ENCODE measurements at places on chromosomes 2 and 18.
A peak's percentile ranks its signal among the peaks of the same experiment; 100 is the strongest.

- DNase-seq = no peak
These were observed 299.6 kb downstream of the NDUFA10 start for GRCh38 chr2:239725551-239725890.

DNA sequence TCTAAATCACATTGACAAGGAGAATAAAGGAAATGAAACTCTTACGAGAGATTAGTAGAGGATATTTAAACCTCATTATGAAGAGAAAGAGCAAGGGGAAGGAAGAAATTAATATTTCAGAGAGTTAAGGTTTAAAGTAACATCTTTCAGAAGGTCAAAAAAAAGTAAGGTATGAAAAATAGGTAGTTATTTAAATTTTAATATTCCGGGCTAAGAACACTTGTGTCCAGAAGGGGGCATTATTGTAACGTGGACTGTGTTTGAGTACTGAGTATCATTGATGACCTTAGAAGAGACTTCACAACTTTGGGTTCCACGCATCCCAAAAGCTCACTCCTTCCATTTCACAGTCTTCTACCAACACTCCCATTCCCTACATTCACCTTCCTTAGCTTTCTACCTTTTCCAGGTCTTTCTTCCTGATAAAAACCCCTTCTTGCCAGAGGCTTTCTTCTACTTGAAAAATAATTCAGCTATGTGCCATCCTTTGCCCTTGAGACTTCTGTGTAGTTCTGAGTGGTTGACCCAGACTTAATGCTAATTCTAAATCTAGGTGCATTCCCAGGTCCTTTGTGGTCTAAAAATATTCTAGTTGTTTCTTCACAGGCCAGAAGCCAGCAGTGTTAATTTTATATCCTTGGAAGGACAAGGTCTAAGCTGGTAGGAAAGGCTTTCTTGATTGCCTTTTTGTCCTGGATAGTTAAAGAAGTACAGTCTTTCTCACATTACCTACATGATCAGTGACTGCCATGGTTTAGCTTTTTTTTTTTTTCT is 16.5 kb downstream of the DYNC1I2 start:
- DNase-seq = peak; percentile 47

DNA sequence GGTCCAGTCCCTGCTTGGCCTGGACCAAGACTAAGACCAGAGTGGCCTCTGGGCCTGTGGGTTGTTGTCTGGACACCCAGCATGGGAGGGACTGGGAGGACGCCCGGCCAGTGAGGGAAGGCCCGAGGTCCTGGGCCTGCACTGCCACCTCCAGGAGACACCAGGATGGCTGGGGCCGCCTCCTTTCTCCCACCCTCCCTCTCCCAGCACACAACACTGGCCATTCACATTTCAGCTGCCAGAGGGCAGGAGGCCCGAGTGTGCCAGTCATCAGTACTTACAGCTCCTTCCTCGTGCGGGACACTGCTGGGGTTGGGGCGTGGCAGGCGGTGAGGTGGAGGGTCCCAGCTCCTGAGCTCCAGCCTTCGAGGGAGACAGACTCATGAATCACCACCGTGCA is 133.5 kb downstream of the ASB1 start:
- no peak for DNase-seq

- DNase-seq = no peak
These were observed 458.1 kb downstream of the BCL11A start for GRCh38 chr2:60095202-60095815.

GRCh38 chr2:24870440-24870839 is 49.6 kb downstream of the ADCY3 start:
- DNase-seq = no peak

GRCh38 chr2:154158101-154158500 is 286.4 kb downstream of the GALNT13 start:
- DNase-seq = no peak

- DNase-seq = no peak
These were observed 9.2 kb downstream of the CHST9 start for GRCh38 chr18:27175914-27176313.

GRCh38 chr2:21254170-21254965 is 130.6 kb downstream of the TDRD15 start:
- no peak for DNase-seq

DNA sequence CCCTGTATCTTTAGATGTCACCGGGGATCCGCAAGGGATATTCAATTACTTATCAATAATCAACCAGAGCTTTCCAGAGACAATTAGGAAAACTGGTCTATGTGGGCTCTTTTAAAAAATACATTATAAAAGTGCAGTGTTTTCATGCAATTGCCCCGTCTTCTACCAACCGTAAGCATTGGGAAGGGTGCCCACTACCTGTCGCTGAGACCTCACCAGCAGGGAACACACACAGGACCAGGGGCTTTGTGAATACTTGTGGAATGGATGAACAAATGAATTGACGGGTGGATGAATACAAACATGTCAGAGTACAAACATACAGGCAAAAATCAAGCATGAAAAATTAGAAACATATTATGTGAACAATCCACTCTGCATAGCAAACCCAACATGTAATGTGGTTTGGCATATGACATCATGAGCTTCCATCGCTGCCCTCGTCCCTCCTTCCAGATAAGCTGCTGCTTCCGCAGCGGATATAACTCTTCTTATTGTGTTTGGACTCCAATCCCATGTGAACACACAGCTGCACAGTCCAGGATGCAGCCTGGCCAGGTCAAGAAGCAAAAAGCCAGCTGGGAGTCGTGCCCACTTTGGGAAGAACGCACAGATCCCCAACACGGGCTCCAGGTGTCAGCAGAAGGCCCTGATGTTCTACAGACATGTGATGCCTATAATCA is 5.3 kb downstream of the FHL2 start:
- no peak for DNase-seq

GRCh38 chr2:226660526-226660925 is 139.1 kb downstream of the IRS1 start:
- no peak for DNase-seq

- no peak for DNase-seq
These were observed 126.7 kb upstream of the ARL4C start for GRCh38 chr2:234623521-234623991.

DNA sequence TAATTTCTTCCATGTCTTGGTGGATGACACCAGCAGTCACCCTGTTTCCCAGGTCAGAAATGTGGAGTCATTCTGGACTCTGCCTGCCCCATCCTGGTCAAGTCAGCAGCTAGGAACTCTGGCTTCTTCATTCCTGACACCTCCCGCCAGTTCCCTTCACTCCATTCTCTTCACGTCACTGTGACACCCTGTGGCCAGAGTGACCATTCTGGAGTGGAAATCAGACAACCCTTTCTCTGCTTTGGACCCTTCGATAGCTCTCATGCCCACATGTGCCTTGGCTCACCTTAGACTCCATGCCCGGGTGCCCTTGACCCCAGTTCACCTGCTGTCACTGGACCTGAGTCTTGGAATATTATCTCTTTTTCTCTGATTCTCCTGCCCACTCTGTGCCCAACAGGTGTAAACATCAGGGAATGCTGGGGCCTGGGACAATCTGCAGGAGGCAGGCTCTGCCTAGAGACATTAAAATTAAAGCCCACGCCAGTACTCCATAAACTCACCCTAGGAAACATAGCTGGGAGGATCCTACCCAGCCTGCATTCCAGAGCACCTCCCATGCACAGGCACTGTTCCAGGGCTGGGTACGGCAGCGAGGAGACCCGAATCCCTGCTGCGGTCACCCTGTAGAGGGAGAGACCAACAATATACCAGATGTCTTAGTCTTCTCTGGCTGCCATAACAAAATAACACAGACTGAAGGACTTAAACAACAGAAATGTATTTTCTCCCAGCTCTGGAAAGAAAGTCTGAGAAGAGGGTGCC is 41.1 kb upstream of the FAHD2A start:
- no peak for DNase-seq

- no peak for DNase-seq
These were observed 100.1 kb upstream of the ITGB6 start for GRCh38 chr2:160300203-160300602.

DNA sequence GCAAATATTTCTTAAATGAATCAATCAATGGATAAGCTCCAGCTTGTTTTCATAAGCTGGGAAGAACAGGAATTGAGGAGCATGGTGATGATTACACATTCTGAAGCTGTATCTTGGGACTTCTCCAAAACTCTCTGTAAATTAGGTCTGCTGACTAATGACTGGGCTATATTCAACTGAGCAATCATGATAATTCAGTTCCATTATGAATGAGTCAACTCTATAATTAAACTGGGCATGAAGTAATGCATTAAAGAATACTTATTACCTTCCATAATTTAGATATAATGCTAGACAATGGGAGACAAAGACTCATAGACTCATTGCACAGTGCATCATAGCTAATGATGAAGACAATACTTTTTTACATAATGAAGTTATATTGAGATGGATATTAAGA is 207.4 kb downstream of the CBLN2 start:
- DNase-seq = no peak

DNA sequence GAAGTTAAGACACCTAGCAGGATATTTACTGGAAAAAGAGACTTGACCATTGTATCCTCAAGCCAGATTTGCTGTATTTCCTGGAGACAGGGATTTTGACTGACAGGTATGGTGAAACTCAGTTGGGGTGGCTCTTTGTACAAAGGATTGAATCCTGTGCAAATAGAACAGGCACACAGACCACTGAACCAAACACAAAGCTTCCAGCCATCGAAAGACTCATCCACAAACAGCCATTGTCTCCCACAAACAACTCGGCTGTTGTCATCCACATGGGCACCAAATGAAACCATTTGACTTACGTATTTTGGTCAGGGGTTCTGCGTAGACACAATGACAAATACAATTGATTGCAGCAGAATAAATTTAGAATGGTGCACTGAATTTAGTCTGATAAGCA is 15.9 kb downstream of the RNF152 start:
- DNase-seq = no peak

GRCh38 chr2:241033994-241034393 is 35.6 kb downstream of the SNED1 start:
- no peak for DNase-seq

GRCh38 chr18:51952844-51953243 is 387.2 kb upstream of the DCC start:
- DNase-seq = no peak

DNA sequence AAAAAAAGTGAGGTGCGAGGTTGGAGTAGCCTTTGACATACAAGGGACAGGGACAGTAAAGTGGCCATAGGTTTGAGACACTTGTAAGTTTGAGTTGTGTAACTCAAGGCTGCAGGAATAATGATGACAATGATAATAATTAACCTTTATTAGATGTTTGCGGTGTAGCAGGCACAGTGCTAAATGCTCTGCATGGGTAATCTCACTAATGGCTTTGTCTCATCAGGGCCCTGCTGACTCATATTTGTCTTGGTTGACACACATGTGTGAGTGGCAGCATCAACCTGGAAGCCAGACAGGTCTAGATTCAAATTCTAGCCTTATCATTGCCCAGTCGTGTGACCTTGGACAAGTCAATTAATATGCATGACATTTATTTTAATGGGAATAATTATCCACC is 126.2 kb downstream of the FSHR start:
- DNase-seq = no peak

GRCh38 chr2:75790121-75790813 is 79.6 kb upstream of the GCFC2 start:
- no peak for DNase-seq

DNA sequence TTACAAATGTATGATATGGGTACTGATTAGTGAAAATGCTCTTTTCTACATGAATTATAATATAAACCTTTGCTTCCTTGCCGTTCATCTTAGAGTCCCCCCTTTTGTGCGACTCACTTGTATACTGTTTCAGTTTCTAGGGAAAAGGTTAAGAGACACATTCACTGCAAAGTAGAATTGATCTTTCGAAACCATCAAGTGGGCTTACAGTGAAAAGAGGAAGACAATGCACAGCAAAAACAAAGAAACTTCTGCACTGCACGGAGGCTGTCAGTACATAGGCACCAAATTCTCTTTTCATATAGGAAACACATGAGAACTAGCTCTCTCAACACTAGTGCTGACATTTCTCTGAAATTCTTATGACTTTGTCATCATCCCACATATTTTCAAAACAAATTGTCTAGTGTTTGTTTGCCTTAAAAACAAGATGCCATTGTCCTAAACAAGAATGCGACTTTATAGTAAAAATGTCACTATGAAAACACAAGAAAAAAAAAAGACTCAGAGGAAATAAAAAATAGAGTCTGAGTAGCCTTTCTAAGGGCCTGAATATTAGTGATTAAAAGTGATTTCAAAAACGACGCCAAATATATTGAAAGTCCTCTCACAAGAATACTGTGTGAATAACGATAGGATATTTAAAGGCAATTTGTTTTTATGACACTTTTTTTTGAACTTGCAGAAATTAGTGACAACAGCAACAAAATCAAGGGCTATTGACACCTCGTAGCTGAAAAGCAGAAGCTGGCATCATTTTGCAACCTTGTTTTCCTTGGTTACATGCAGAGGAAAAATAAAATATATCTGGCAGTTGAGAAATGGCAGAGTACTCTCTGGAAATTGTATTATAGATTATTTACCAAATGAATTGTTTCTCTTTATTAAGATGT is 827.0 kb downstream of the BCL11A start:
- DNase-seq = no peak

DNA sequence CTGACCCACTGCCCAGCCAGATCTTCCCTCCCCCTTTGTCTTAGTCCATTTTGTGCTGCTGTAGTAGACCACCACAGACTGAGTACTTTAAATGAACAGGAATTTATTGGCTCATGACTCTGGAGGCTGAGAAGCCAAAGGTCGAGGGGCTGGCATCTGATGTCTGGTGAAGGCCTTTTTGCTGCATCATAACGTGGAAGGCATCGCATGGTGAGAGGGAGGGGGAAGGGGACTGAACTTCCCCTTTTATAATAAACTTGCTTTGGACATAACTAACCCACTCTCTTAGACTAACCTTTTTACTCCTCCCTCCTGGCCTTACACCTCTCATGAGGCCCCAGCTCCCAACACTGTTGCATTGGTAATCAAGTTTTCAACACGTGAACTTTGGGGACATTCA is 83.8 kb downstream of the MAP4K4 start:
- no peak for DNase-seq

GRCh38 chr2:240161087-240161750 is 20.8 kb upstream of the OTOS start:
- DNase-seq = no peak

DNA sequence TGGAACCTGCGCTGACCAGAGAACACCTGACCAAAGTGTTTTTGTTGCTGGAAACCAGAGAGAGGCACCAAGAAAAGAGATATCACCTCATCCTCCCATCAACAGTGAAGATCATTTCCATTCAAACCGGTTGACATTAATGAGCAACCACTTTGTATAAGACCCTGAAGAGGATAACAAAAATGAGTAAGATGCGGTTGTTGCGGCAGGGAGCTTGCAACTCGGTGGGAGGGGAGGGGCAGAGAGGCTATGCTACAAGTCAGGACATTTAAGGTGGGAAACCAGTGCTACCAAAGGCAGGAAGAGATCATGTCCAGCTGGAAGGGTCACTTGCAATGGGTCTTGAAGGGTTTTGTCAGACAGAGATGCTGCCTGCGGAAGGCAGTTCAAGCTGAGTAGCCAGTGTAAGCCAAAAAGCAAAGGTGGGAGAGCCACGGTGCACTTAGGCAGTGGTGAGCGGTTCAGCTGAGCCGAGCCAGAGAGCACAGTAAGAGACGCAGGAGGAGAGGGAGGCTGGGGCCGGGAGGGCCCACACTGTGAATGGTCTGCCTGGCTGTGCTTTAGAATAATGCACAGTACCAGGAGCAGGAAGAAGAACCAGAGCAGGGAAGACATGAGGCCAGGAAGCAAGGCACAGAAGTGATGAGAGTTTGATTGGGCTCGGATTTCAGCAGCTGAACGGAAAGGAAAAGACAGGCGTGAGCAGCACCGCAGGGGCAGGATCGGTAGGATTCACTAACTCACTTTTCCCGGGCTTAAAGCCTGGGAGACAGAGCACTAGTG is 24.4 kb upstream of the DTNB start:
- DNase-seq = no peak

- DNase-seq = no peak
These were observed 120.5 kb downstream of the ATL2 start for GRCh38 chr2:38256610-38257009.

- DNase-seq = peak; percentile 61
These were observed at the start of gene TLK1 for GRCh38 chr2:171160119-171160955. Gene TLK1 (minus strand): TSS chr2:171160893. CDS start chr2:171160428, 465 bp downstream.

Measured in SW 1271 (cell line).